ENCODE measurements at places on chromosomes 6 and 20. TPM values are rescaled to one million over a fixed set of nuclear protein-coding genes. Genes with fewer than 3 reads are reported as not detected.

The PCK1 gene
- not detected for total RNA-seq

The MROH8 gene
- 0.45 TPM for total RNA-seq

The GLYATL3 gene
- not detected for total RNA-seq

The SLC22A2 gene
- total RNA-seq = not detected

The LY6G6F gene
- not detected for total RNA-seq

Data from endothelial cell of coronary artery (primary cell).